Fibroblast of the conjunctiva (primary cell): ENCODE measurements at places on chromosomes 5 and 9.

- DNase-seq: no peak
Observed at GRCh38 chr5:148826739-148827070, 294 bp downstream of the ADRB2 start.

- no peak for DNase-seq
Observed at GRCh38 chr5:147481874-147482705, 27.8 kb downstream of the DPYSL3 start.

DNA sequence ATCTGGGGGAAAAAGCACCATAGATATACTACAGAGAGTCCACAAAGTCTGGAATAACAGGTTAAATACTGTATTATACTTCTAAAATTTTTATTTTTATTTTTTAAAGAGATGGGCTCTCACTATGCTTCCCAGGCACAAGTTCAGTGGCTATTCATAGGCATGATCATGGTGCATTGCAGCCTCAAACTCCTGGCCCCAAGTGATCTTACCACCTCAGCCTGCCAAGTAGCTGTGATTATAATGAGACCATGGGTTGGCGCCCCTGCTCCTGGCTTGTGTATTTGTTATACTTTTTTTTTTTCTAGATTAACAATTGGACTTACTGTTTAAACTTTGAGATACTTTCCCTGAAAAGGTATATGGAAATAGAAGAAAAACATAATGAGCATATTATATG is 25.9 kb downstream of the ERBIN start:
- no peak for DNase-seq

GRCh38 chr5:7794823-7795222 is 56.1 kb downstream of the CFAP90 start:
- no peak for DNase-seq

GRCh38 chr9:71626395-71626794 is 141.9 kb downstream of the CEMIP2 start:
- no peak for DNase-seq

- peak; percentile 18 for DNase-seq
Observed at GRCh38 chr5:158660726-158661125, 439.0 kb downstream of the EBF1 start.

DNA sequence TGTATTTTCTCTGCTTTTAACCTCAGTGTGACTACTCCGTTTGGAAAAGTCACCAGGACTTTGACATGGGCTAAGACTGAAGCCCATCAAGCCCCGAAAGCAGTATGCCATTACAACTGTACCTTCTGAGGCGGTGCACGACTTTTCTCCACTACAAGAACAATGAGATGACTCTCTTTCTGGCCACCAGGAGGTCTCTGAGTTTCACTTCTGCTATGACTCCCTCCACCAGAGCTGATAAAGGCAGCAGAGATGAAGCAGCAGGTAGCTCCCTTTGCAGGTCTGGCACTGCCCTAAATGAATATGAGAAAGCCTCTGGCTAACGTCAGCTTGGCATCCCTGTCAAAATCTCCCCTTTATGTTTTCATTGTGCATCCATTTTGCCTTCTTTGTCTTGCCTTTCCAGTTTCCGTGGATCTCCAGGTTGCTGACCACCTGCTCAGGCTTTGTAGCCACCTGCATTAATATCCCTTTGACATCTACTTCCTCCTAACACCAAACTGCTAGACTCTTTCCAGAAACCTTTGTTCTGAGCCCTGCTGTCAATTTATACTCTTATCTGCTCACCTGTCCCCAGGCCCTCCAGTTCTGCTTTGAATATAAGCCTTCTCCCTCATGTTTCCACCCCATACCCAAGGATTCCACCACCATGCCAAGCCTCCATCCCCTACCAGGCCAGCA is 221.7 kb downstream of the ZNF608 start:
- no peak for DNase-seq

DNA sequence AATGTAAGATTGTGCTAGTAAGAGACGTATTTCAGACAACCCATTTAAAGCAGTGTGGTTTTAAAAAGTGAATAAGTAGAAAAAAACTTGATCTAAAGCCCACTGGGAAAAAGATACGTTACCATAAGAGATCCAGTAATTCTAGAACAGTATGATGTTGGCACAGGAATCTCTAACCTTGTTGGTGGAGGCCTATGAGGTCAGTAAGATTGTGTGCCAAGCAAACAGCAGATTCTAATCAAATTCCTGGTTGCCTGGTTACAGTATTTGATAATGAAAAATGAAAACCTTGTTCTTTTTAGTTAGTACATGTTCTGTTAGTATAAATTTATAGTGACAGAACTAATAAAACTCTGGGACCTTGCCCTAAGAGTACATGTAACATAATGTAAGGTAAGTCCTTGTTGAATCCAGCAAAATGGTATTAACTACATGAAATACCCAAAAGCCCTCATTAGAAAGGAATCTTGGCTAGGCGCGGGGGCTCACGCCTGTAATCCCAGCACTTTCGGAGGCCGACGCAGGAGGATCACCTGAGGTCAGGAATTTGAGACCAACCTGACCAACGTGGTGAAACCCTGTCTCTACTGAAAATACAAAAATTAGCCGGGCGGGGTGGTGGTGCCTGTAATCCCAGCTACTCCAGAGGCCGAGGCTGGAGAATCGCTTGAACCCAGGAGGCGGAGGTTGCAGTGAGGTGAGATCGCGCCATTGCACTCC is 33.2 kb upstream of the DMXL1 start:
- DNase-seq: peak; percentile 59

GRCh38 chr5:69074664-69075521 is 18.9 kb upstream of the SLC30A5 start:
- DNase-seq: no peak

DNA sequence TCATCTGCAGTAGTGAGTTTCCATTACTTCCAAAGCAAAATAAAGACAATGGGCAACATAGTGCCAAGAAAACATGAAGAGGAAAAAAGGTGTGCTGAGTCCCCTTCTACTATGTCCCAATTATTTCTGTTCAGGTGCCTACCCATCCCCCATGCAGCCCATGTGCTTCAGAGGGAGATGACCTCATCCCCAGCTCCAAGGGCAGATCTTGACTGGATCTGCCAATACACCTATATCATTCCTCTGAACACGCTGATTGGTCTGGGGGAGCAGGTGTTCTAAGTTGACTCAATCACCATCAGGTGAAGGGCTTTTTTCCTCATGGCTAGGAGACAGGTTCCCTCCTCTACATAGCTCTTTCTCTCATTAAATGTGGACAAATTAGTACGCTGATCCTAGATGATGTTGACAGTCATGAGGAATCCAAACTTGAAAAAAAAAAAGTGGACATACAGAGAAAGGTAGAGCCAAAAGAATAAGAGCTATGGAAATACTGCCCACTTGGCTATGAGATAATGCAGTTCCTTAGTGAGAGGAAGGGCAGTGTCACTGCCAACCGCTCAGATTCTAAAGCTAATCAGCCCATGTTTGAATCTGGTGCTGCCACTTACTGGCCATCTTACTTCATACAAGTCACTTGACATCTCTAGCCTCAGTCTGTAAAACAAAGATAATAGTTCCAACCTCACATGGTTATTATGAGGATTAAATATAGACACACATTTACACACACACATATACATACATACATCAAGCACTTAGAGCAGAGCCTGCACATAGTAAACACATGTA is 23.1 kb downstream of the PRELID2 start:
- DNase-seq: peak; percentile 54

GRCh38 chr9:121992571-121993212 is 100.4 kb downstream of the TTLL11 start:
- DNase-seq: peak; percentile 64

- DNase-seq: no peak
Observed at GRCh38 chr5:108271127-108271526, 110.8 kb downstream of the FBXL17 start.
